ENCODE measurements at places on chromosomes 4 and X.

DNA sequence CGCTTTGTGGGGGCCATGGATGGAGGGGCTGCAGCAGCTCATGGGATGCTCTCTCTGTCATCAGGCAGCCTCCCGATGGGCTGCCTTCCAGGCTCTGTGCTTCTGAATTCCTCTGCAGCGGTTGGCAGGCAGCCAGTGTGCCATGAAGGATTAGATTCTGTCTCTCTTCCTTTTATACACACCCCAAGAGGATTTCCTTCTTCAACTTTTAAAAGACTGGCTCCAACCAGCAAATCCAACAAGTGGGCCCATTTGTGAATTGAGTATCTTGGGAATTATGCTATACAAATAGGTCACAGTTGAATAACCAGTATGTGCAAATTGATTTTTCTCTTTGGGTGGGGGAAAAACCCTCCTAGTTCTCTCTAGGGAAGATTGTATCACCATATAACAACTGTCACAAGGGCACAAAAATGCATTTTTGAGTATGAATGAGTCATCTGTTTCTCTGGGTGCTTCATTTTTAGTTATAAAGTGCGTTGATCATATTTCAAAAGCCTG is 96.8 kb upstream of the FAT1 start:
- DNase-seq = peak; percentile 18

GRCh38 chr4:184255871-184256642 is 38.4 kb upstream of the ENPP6 start:
- DNase-seq = no peak

- DNase-seq = no peak
Observed at GRCh38 chr4:62661821-62662220, 1461.7 kb downstream of the ADGRL3 start.

GRCh38 chrX:107440187-107440586 is 9.3 kb upstream of the FRMPD3 start:
- DNase-seq = no peak

DNA sequence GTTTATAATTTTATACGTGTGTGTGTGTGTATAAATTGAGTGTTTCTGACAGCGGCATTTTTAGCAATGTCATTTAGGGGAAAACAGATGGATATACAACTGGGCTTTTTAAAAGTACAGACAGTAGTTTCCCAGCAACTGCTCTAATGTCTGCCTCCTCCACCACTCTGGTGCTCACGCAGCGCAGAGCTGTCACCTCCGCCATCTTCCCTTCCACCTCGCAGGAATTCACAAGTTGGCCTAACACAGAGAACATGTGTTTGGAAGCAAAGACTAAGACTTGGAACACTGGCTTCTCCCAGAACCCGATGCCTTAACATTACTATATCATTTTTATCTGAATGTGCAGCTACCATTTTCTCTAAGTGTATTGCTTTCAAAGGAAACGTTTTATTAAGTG is 158.3 kb upstream of the FSTL5 start:
- no peak for DNase-seq

- DNase-seq = peak; percentile 3
Observed at GRCh38 chrX:122777766-122778165, 406.3 kb upstream of the GRIA3 start.

- no peak for DNase-seq
Observed at GRCh38 chr4:172055498-172055897, 242.3 kb downstream of the GALNTL6 start.

DNA sequence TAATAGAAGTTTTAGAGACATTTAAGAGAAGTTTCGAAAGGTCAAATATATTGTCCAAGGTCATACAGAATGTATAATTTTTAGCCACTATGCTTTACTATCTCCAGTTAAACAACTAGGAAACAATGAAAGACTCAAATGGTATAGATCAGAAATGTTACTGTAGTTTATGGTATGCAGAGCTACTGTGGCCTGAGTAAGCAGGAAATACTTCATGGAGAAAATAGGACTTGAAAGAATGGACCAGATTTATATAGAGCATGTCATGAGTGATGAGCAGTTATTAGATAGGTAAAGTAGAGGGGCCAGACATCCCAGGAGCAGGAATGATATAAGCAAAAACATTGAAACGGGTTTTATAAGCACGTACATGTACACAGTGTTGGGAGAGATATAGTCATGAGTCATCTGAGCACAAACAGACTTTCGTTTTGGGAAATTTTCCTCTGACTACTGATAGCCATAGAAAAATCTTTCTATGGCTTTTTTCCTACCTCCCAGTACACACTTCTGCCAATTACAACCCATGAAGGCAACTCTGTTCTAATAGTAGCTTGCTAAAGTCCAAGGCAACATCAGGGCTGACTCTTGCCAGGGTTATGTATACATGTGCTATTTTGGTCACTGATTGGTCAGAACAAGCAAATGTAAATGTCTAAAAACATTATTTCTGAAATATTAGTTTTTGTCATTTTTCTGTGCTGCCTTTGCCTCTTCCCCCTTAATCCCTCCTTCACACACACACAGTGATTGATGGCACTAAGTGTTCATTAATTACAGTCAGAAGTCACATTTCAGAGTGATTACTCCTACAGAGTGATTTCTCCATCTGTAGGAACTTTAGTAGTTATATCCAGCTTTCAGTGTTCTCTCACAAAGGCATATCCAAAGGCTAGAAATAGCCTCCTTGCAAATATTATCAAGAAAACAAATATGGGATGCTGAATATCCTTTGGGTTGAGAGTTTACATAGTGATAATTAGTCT is 198.7 kb downstream of the ENOX2 start:
- DNase-seq = no peak

DNA sequence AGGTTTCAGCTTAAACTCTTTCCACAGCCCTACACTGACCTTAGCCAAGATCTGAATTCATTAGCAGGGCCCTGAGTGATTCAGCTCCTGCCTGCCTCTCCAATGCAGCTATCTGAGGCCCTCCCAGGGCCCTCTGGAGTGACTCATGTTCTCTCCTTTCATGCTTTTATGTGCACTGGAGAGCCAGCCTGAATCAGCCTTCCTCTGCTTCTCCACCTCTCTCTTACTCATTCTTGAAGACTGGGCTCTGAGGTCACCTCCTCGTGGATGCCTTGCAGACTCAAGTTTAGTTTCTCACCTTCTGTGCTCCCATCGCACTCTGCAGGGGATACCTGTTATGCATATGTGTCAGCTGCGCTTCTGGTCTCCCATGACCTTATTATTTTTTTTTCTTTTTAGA is 3.1 kb upstream of the OCIAD2 start:
- DNase-seq = no peak

DNA sequence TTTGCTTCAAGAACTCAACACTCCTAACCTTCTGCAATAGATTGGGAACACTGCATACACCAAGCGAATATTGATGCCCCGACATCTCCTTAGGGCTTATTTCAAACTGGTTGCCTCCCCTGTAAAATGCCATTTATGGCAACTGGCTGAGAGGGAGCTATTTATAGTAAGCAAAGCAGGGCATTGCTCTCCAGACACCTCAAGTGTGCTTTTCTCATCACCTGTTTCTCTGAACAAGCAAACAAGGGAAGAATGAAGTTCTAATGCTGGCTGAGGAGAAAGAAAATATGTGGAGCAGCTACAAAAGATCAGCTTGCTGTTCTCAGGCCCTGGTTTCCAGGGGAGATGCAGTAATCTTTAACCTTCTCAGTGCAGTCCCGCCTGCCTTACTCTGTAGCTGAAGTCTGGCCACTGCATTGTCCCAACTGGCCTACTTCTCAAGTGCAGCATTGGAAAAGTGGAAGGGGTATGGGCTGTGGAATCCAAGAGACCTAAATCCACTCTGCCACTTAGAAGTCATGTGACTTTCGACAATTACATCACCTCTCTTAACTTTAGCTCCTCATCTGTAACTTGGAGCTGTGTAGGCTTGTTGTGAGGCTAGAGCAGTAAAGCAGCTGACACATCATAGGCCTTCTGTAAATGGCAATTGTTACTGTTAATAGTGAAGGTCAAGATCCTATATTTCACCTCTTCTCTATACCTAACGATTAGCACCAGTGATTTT is 47.9 kb upstream of the FGF13 start:
- DNase-seq = no peak
